ENCODE measurements at places on chromosomes 5 and 9. TPM values are rescaled to one million over a fixed set of nuclear protein-coding genes. Genes with fewer than 3 reads are reported as not detected.

KIF12 gene
- not detected for total RNA-seq

IRX1 gene
- not detected for total RNA-seq

TMEM215 gene
- not detected for total RNA-seq

BOD1 gene
- total RNA-seq = 44.9 TPM

NINJ1 gene
- 18.3 TPM for total RNA-seq

Measured in OCI-LY7 (cell line).